ENCODE measurements at places on chromosomes 4 and X. TPM values are rescaled to one million over a fixed set of nuclear protein-coding genes. Genes with fewer than 3 reads are reported as not detected.

- DNase-seq, result no peak
- no peaks in the 10 kb centered on the region for H3K36me3 ChIP-seq
- H3K4me3 ChIP-seq, result no peak overlapping the region
- H3K27ac ChIP-seq, result no peak overlapping the region
- no peaks in the 10 kb centered on the region for H3K27me3 ChIP-seq
- H3K4me1 ChIP-seq, result no peaks in the 10 kb centered on the region
Observed at GRCh38 chr4:169341490-169341889, 70.7 kb upstream of the SH3RF1 start.

GRCh38 chr4:152229782-152230289 is 306.1 kb downstream of the FBXW7 start:
- H3K4me1 ChIP-seq, result no peaks in the 10 kb centered on the region
- DNase-seq, result no peak

- H3K27me3 ChIP-seq, result no peaks in the 10 kb centered on the region
- H3K4me1 ChIP-seq, result no peaks in the 10 kb centered on the region
- DNase-seq, result no peak
- H3K36me3 ChIP-seq, result no peaks in the 10 kb centered on the region
- no peak overlapping the region for H3K4me3 ChIP-seq
- H3K27ac ChIP-seq, result no peak overlapping the region
Observed at GRCh38 chr4:97589481-97590196, 553.6 kb downstream of the STPG2 start.

Gene TXK
- total RNA-seq, result not detected

Gene FGF5
- total RNA-seq, result not detected

Gene BEND4
- total RNA-seq, result not detected

DNA sequence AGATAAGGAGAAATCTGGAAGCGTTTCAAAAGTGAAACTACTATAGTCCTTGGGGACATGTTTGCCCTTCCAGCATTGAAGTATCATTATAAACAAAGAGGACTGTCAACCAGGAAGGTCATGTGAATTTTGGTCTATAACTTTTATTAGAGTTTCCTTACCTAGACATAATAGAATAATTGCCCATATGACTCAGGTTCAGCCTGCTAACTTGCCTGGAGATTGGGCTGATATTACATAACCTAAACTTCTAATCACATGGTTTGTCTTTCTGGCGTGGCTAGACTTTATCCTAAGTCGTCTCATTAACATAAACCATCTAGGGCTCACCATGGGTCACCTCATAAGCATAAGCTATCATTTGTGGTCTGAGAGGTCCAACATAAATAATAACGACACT is 775.9 kb downstream of the CENPC start:
- no peaks in the 10 kb centered on the region for H3K4me1 ChIP-seq
- H3K36me3 ChIP-seq, result no peaks in the 10 kb centered on the region
- no peak overlapping the region for H3K27ac ChIP-seq
- H3K4me3 ChIP-seq, result no peak overlapping the region

- H3K27ac ChIP-seq, result peak overlapping the region; percentile 59
- no peaks in the 10 kb centered on the region for H3K36me3 ChIP-seq
- H3K4me1 ChIP-seq, result no peaks in the 10 kb centered on the region
- peak; percentile 62 for DNase-seq
Observed at GRCh38 chrX:150899191-150899757, 806 bp upstream of the CD99L2 start.

DNA sequence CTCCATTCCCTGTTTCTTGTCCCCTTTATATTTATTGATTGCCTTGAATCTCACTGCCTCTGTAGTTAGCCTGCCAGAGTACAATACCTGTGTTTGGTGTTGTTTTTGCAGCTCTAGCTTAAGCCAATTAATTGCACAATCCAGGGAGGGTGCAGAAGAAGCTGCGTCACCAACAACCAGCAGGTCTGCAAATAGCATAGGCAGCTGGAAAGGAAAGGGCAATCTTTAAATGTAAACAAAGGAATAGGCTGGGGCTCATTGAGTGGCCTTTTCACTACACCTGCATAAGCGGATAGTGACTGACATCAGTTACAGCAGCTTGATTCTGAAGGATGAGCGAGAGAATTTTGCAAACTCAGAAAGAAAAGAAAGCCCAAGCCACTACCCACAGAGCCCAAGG is 106.8 kb upstream of the RAI2 start:
- no peak for DNase-seq
- H3K36me3 ChIP-seq, result no peaks in the 10 kb centered on the region
- no peak overlapping the region for H3K27ac ChIP-seq
- no peaks in the 10 kb centered on the region for H3K27me3 ChIP-seq

GRCh38 chrX:80016182-80016581 is 1.6 kb downstream of the TBX22 start:
- DNase-seq, result no peak
- H3K27me3 ChIP-seq, result no peaks in the 10 kb centered on the region
- H3K4me1 ChIP-seq, result no peaks in the 10 kb centered on the region
- H3K4me3 ChIP-seq, result no peak overlapping the region
- no peaks in the 10 kb centered on the region for H3K36me3 ChIP-seq
- H3K27ac ChIP-seq, result no peak overlapping the region

Gene TRO
- 1.4 TPM for total RNA-seq
